AG09309 (cell line): ENCODE measurements at places on chromosomes 11 and 22.

- no peak for DNase-seq
These were observed 46.8 kb downstream of the TRIM44 start for GRCh38 chr11:35709376-35709775.

- DNase-seq, result no peak
These were observed 12.1 kb upstream of the DKK3 start for GRCh38 chr11:12020546-12020945.

DNA sequence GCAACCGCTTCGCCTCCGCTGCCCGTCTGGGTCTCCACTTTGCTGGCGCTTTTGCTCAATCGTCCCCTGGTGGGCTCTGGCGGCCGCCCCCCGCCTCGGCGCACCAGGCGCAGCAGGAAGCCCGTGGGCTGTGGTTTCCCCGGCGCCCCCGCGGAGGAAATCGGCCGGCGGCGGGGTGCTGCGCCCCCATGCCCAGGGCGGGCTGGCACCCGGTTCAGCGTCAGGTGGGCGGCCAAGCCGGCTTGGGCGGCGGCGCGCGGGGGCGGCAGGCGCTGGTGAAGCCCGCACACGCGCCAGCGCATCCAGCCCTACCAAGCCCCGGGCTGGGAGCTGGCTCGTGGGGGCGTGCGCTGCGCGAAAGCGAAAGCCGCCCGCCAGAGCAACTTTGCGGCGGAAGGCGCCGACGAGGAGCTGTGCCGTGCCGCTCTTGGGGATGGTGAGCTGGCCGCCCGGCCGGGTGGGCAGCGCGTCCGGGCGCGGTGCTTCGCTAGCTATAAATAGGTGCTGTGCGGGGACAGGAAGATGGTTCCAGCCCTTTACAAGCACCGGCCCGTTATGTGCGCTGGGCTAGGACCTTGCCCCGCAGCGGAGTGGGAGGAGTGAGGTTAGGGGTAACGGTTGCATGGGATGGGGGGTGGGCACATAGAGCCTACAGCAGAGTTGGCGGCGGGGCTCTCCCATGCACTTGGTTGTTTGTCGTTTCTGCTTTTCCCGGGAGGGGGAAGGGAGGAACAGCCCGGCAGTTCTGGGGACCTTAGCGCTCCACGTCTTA lies 25.0 kb upstream of the SUSD2 start:
- DNase-seq, result no peak

DNA sequence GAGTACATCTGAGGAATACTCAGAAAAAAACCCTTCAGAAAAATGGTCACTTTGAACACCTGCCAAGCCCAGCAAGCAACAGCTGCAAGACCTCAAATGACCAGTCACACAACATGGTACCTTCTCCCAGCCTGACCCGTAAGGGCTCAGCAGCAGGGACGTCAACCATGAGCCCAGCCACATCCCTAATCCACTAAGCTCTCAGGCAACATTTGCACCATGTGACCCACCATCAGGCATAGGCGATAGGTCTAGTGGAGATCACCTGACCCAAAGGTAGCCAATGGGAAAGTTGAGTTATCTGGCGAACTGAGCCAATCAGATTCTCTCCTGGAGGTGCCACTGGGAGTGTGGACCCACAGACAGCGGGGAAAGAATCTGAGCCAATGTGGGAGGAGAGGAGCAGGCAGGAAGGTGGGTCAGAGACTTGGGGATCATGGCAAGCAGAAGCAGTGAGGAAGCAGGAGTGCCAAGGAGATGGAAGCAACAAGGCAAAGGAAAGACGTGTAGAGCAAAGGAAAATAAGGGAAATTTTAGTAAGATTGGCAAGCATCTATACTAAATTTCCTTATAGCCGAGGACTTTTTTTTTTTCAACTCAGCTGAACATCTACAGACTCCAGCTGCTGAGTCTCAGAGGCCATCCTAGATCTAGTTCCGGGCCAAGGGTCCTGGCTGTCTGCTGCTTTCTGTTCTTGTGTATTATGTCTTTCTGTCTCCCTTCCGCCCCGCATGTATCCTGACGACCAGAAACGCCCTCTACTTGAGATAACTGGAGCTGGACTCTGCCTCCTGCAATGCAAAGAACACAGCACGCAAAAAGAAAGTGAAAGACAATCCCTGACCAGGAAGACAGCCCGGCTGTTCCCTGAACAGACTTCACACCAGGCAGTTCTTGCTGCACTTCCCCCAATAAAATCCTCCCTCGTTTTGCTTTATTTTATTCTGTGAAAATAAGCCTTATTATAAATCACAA lies 11.0 kb upstream of the PLAAT2 start:
- peak; percentile 25 for DNase-seq

DNA sequence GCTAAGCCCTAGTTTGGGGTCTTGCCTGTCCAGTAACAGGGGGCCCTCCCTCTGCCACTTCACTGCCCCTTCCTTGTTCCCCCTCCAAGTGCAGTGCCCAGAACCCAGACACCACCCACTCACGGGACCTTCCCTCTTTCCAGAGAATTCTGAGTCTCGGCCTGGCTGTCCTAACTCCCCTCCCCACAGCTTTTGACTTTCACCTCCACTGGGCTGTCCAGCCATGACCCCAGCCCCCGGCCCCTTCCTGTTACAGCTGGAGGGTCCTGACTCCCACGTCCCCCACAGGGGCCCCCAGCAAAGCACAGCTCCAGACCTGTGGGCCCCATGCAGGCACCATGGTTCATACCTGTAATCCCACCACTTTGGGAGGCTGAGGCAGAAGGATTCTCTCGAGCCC lies 71.5 kb downstream of the BRD1 start:
- DNase-seq, result no peak

DNA sequence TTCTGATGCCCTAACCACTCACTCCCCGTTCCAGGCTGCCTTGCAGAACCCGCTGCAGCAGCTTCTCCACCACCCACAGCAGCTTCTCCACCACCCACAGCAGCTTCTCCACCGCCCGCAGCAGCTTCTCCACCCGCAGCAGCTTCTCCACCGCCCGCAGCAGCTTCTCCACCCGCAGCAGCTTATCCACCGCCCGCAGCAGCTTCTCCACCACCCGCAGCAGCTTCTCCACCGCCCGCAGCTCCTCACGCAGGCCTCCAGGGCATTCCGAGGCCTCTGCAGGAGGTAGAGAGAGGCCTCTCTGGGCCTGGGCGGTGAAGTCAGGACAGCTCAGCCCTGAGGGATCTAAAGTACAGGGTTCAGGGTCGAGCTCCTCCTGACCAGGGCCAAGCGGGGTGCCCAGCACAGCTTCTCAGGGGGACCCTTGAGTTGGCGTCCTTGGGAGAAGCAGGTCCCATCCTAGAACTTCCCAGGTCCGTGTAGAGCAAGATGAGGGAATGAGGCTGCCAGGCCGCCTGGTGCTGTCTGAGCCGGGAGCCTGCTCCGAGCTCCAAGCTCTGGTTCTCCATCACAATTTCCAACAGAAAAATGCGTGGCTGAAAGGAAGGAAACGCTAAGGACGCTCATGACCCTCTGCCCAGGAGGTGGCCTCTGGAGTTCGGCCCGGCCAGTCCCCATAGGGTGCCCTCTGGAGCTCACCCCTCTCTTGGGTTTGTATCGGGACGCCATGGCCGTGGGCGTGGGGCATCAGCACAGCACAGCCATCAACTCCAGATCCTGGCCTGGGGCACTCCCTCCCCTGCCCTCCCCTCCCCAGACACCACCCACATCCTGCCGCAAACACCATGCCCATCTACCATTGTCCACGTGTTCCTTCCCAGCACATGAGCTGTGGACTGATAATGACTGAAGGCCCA lies 528.6 kb downstream of the BRD1 start:
- no peak for DNase-seq

DNA sequence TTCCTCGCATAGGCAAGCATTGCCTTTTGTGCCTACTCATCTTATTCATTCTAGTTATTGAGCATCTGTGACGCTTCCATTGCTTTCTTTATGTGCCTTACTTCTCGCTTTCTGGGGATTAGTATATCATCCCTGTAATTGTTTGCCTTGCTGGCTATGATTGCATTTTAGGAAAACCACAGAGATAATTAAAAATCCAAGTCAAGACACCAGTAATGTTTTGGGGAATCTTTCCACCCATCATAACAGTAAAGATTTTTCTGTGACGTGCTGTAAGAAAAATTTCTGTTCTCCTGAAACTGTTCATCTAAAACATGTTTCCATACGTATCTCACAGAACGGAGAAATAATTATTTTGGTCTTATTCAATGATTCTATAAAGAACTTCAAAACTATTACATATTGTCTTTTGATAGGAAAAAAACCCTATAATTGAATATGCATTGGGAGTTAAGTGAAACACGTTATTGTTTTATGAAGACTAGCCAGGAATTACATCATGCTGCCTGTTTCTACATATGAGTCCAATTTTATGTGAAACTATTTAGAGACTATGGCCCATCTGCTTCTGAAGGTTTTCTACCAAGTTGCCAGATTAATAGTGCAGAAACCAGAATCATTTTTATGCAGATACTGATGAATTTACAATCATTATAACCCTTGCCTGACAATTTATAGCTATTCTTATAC lies 133.7 kb upstream of the FIBIN start:
- DNase-seq, result no peak

GRCh38 chr11:102840018-102840417 lies 3.4 kb downstream of the MMP3 start:
- DNase-seq, result no peak

GRCh38 chr11:95655536-95655935 lies 134.0 kb downstream of the FAM76B start:
- no peak for DNase-seq

DNA sequence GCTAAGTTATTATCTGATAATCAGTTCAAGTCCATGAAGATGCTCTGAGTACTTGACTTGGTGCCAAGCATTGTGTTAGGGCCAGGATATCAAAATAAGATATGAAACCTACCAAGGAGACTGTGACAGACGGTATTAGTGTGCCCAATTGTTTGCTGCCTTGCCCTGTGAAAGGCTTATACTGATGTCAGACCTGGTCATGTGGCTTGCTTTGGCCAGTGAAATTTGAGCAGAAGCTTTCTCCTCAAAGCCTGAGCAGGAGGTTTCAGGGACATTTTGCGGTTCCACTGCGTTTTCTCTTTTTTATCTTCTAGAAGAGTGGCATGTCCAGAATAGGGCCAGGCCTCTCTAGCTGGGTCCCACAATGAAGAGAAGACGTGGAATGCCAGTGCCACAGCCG lies 15.8 kb upstream of the PKNOX2 start:
- no peak for DNase-seq

DNA sequence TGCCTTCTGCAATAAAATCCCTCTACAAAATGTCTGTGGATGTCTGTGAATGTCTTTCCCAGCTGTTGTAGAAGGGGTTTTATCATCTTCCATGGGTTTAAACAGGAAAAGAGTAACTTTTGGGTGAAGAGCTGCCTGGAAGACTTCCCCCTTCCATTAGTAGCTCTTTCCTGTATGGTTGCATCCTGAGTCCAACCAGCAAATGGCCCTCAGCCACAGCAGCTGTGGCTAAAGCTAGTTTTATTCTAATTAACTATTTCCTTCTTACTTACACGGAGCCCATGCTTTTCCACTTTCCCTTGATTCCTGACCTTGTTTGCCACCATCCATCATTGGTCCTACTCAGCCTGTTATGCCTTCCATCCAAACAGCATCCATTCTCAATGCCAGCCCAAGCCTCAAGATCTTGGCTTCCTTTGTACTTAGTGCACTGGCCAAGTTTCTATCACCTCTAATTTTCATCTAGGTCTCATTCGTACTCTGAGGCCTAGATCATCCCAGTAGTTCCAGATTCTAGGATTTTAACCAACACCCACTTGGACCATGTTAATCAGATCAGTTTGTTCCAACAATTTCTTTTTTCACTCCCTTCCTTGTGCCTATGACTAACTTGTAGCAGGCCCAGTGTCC lies 41.5 kb upstream of the CADM1 start:
- no peak for DNase-seq

DNA sequence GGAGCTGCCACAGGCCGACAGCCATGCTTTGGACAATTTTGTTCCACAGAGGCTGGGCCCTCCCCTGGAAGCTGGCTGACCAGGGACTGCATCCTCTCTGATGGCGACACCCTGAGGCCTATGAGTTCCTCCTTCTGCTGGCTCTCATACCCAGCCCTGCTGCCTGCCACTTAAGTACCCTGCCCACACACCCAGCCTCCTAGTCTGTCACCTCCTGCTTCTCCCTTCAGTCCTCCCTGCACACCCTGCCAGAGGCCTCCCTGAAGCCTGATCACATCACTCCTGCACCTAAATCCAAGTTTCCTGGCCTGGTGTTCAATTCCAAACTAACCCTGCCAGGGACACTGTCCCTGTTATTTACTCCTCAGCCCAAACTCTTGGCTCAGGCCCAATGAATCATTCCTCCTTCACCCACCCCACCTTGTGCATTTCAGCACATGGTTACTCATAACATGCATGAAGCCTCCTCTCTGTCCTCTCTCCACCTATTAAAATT lies 136.7 kb upstream of the NECTIN1 start:
- no peak for DNase-seq

GRCh38 chr11:35404388-35404775 lies 15.0 kb downstream of the SLC1A2 start:
- no peak for DNase-seq

GRCh38 chr11:77418155-77418970 lies 55.5 kb downstream of the PAK1 start:
- no peak for DNase-seq

GRCh38 chr11:1557904-1558774 lies 13.9 kb downstream of the DUSP8 start:
- peak; percentile 25 for DNase-seq

GRCh38 chr22:34454598-34454997 lies 534.3 kb upstream of the LARGE1 start:
- DNase-seq, result no peak

- DNase-seq, result no peak
These were observed 161.7 kb upstream of the CADM1 start for GRCh38 chr11:115665958-115666357.

- no peak for DNase-seq
These were observed 59.8 kb upstream of the SEPTIN5 start for GRCh38 chr22:19654338-19654987.

- peak; percentile 74 for DNase-seq
These were observed 71.3 kb downstream of the PPP2R1B start for GRCh38 chr11:111694851-111695250.

DNA sequence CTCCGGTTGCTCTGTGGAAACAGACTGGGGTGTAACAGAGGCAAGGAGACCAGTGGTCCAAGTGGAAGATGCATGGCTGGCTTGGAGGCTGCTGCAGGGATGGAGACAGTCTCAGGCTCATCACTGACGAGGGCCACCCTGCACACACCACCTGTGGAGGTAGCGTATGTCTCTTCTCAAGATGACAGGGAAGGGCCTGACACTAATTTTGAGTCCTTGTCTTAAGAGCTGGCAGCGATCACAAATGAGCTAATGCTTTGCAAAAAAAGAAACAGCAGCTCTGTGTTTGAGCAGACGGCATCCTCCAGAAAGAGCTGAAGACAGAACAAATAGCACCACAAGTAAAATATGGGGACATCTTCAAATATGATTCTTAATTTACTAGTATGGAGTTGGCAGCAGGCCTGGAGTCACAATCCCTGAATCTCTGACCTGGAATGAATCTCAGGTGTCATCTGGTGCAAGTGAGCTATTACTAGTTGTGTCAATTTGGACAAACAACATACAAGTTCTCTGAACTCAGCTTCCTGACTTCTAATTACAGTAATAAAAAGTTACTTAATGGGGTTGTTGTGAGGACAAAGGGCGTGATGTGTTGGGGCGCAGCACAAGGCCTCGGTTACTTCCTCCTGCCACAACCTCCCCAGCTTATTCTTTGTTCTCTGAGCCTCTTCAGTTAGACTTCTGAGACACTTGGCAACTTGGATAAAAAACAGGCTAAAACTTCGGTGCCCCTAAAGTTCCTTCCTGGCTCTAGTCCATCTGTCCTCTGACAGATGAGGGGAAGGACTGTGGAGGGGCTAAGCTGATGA lies 95.2 kb upstream of the BID start:
- DNase-seq, result no peak
